ENCODE measurements at places on chromosomes 12 and 14.

DNA sequence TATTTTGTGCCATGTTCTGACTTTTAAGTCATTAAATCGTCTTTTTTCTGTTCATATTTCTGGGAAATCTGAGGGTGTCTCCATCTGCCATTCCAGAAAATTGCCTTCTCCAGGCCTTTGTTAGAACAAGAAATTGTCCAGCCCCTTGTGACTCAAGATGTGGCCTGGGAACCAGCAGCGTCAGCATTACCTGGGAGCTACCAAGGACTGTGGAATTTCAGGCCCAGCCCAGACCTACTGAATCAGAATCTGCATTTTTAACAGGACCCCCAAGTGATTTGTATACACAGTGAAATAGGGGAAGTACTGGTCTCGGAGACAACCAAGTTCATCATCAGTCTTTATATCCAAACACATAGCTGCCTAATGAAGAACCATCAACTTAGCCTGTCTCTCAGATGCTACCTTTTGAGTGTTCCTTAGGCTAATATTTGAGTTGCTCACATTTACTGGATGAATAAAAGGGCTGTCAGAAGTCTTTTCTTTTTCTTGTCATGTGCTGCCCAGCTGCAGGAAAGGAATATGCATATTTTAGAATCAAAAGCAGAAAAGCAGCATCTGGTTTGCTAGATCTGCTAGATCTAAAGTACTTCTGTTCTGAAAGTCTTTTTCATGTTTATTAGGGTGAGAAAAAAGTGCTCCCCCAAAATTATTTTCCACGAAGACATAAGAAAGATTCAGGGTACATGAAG is 21.2 kb downstream of the GPHB5 start:
- no peak for DNase-seq

GRCh38 chr14:56687123-56687522 is 107.5 kb downstream of the TMEM260 start:
- DNase-seq, result no peak

DNA sequence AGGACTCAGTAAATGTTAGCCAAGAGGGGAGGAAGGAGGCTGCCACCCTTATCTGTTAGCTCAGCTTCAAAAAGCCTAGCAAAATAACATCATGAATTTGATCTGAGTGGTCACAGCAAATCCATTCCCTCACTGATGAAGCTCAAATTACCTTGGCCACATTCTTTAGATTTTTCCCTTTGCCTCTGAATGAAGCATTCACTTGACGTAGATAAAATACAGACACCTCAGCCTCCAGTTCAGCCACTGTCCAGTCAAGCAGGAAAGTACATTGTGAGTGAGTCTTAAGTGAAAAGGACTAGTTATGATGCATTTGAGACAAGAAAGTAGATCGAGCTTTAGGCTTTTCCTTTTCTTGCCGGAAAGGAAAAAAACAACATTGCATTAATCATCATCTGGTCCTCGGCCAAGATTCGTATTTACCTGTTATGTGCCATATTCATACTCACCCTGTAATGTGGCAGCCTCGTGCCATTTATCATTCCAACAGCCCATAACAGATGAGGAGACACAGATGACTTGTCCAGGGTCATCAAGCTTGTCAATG is 146.5 kb downstream of the ETV6 start:
- DNase-seq, result no peak

DNA sequence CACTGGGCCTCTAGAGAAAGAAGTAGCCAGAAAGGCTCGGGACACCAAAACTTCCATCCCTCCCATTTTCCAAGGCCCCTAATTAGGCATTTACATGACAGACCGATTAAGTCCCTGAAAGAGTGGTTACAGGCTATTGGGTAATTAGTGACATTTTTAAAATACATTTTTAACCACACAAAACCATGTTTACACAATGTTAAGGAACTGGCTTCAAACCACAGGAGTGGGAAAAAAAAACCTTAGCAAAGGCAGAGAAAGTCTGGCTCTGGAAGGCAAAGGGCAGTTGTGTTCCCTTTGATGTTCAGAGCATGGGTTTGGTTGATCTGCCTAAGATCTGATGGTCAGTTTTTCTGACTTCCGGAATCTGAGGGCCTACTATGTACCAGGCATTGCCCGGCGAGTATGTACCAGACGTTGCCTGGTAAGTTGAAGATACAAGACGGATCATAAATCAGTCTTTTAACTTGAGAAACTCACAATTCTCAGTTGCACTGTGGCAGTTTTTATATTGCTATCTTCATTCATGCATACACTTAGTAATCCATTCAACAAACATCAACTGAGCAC is 576.5 kb downstream of the MED13L start:
- no peak for DNase-seq

DNA sequence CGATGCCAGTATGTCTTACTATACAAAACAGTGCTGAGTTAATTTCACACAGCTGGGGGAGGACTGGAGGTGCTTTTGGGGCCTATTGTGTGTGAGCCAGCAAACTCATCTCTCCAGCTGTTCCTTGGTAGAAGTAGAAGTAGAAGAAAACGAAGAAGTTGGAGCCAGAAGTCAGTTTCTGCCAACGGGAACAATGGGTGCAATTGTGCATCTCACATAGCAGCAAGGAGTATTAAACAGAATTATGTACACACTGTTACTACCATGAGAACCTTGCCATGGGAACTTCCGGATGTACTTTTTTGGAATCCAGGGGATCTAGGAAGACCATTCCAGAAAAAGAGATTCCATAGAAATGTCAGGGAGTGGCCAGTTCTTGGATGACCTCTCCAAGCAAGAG is 88.6 kb downstream of the VCPKMT start:
- DNase-seq, result no peak

- no peak for DNase-seq
Measured at GRCh38 chr14:71662291-71662790, 269.9 kb upstream of the RGS6 start.

- DNase-seq, result no peak
Measured at GRCh38 chr12:80470403-80470802, 26.4 kb downstream of the PTPRQ start.

Measured in stimulated activated CD8-positive, alpha-beta memory T cell treated with anti-CD3 and anti-CD28 coated beads, Interleukin-7, amount 100 ng/mL, for 48 hours (primary cell).